Hematopoietic multipotent progenitor cell treated with erythropoietin and hydrocortisone succinate and interleukin-3 and kit ligand, for 15 days (in vitro differentiated cells): ENCODE measurements at places on chromosomes 2 and 18.

- DNase-seq, result no peak
Measured at GRCh38 chr2:33448220-33448899, 28.1 kb upstream of the RASGRP3 start.

DNA sequence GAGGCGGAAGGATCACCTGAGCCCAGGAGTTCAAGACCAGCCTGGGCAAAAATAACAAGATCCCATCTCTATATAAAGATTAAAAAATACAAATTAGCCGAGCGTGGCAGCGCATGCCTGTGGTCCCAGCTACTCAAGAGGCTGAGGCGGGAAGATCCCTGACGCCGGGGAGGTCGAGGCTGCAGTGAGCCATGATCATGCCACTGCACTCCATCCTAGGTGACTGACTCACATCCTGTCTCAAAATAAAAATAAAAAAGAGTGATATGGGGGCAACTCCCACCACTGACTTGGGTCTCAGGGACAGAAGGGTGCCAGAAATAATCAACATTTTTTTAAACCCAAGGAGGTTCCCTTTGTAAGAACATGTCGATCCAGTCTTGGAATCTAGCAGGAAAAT is 37.6 kb downstream of the ZNF516 start:
- DNase-seq, result no peak

- DNase-seq, result no peak
Measured at GRCh38 chr2:124258140-124258880, 233.2 kb downstream of the CNTNAP5 start.

DNA sequence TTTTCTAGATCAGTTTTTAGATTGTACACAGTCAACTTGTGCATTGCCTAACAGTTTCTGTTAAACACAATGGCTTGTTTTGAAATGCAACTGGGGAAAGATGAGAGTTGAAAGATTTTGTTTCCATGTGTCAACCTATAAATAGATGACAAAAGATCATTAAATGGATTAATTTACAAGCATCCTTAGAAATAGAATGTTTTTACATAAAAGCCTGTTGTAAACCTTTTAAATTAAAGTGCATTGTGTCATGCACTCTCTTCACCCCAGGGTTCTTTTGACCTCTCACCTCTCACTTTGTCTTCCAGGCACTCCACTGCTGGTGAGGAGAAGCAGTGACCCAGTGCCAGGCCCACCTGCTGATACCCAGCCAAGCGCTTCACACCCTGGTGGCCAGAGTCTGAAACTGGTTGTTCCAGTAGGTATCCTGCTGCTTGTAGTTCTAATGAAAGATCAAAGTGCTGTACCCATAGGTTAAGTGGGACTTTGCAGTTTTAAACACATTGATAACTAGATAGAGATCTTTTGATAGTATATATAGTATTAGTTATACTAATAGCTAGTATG is 502.1 kb downstream of the PARD3B start:
- no peak for DNase-seq

DNA sequence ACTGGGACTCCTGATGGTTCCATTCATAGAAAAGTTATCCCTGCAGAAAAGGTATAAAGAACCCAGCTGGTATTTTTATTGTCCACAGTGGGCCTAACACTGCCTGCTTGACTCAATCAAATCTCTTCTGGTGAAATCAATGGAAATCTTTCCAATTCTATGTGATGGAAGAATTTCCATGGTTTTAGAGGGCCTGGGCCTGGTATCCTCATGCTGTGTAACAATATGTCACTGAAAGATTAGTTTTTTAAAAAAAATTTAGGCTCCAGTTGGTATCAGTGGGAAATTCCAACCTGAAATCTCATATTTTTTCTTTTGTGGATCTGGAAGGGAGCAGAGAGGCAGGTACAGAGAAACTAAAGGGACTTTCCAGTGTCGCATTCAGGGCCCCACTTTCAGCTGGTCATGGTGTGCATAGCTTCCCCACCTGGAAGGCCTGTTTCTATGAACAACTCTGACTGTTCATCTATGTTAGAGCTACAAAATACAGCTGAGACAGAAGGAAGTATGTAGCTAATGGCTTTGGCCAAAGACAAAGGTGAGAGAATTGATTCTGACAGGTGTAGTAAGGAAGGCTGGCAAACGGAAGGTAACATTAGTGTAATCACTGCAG is 20.9 kb downstream of the NEB start:
- no peak for DNase-seq

GRCh38 chr2:29293830-29294438 is 178.7 kb downstream of the CLIP4 start:
- no peak for DNase-seq
